Activated CD8-positive, alpha-beta memory T cell treated with anti-CD3 and anti-CD28 coated beads for 36 hours (primary cell): ENCODE measurements at places on chromosomes 13 and 19. TPM values are rescaled to one million over a fixed set of nuclear protein-coding genes. Genes with fewer than 3 reads are reported as not detected.

The FCHO1 gene
- total RNA-seq, result 38.5 TPM

The RFX1 gene
- total RNA-seq, result 11.8 TPM

The TUBA3C gene
- total RNA-seq, result not detected

The ZNF442 gene
- 1.5 TPM for total RNA-seq
